GF-D8 (cell line): ENCODE measurements at places on chromosomes 1 and 21.

GRCh38 chr1:112840631-112841624, 115.1 kb downstream of the SLC16A1 start:
- DNase-seq = peak; percentile 55

DNA sequence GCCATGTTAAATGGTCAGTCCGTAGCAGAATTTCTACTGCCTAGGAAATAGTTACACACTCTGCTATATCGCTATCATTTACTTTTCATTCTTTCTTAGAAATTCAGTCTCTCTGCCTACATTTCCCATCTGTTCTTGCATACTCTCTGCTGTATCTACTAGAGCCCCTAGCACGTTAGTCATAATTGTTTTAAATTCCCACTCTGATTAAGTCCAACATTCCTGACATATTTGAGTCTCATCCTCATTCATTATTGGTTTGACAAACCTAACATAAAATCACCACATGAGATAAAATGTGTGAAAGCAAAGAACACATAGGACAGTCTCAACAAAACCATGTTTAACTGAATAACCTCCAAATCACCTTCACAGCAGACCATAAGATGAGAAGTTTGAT, 513.6 kb downstream of the PLPP3 start:
- DNase-seq = no peak

DNA sequence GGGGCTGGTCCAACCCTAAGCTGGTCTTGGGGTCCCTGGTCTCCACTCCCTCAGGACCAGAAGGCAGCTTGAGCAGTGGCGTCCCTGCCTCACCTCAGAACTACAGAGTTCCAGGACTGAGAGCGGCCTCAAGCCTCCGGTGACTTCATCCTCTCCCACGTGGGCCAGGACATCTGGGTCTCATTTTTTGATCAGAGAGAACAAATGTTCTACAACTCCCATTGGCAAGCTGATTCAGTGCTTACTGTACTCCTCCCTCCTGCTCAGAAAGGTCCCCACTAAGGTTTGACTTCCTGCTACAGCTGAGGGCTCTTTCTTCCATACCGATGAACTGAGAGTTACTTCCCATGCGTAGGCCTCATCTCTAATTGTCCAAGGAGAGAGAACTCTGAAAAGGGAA, 78.5 kb downstream of the PLXNA2 start:
- no peak for DNase-seq

DNA sequence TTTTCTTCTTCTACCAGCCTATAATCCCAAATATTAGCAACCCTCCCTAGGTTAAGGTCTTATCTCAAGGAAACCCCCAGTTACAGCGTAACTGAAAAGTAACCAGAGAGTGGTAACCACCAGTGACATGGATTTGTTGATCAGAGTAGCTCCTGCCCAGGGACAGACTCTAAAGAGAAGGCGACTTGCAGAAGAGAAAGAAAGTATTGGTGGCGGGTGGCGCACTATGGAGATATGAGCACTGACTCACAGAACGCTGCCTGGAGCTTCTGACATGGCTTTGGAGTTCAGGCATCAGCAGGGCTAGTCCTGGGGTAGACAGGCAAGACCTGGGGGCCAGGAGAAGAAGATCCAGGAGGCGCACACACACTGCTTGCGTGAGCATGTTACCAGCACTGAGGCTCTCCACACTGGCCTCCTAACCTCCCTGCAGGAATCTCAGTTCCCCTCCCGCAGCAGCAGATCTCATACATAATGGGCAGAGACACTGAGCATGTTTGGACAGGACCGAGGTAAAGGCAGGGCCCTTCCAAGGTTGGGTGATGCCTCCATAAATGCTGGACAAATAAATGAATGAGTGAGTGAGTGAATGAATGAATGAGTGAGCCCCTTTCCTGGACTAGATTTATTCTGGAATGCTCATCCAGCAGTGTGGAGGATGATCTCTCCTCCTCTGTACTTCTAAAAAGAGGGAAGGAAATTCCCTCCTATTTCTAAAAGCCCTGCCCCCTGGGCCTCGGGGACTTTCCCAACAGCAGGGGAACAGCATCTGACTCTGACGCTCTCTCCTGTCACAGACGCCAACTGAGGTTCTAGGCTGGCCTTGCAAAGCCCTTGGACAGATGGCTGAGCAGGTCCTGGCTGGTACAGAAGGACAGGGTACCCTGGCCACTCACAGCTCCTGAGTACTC, 175.5 kb downstream of the CLIC6 start:
- DNase-seq = no peak

DNA sequence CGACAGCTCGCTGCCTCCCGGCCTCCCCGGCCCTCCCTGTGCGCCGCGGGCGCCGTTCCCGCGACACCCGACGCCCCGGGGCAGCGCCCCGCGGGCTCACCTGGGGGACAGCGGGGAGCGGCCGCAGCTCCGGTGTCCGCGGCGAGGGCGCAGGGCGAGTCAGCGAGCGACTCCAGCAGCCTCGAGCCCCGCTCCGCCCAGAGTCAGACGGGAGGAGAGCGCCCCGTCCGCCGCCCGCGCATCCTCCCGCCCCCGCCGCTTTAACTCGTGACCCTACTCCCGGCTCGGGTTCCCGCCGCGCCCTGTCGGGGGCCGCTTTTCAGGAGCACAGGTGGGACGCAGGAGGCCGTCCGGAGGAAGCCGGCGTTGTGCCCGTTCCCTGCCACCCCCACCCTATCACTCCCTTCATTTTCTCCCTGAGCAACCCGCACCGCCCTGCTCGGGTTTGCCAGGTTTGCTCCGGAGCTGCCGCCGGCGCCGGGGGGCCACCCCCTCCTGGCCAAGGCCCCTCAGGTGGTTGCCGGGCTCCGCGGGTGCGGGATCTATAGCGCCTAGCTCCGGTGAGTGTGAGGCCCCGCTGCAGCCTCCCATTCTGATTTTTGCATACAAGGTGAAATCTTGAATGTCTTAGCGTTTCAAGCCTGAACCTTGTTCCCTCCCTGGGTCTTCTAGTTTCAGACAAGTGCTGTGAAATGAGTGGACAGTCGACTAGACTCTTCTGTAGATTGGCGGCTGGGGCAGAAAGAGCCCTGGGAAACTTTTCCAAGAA, at the start of gene MCOLN3:
Gene MCOLN3 (minus strand): TSS at position 205 of the 769 bp plus-strand sequence. CDS start 3,140 bp downstream, outside the sequence.
- no peak for DNase-seq

- no peak for DNase-seq
Observed at GRCh38 chr1:60129911-60130310, 56.3 kb upstream of the C1orf87 start.

DNA sequence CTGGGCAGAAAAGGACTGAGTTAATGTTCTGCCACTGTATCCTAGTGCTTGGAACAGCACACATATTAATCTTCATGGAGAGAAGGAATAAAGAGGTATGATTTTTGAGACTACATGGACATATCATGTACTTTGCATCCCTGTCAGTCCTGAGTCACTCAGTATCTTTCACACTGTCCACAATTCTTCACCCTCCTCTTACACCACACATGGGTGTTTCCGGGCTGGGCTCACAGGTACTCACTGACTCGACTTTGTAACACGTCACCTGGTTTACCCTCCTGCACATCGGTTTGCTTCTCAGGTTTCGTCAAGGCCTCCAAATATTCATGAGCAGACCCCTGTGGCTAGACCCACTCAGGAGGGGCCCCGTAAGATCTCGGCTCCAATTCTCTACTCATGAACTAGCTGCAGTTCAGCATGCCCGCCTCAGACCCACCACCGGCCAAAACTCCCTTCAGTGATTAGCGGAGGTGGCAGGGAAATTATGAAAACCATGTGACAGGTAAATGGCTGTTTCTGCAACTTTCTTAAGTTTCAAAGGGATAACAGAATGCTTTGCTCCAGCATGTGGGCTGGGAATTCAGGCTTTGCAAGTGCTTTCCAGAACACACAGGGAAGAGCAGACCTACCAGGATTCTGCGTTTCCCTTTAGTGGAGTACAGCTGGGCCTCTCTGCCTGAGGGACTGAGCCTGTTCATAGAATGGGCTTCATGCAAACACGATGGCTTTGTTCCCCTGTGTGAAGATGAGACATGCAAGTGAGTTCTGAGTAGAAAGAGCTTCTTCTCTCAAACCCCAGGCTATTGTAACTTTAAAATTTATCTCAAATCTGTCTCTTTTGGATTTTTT, 31.3 kb upstream of the TRABD2B start:
- no peak for DNase-seq

- DNase-seq = no peak
Observed at GRCh38 chr1:117467336-117467735, 100.1 kb downstream of the MAN1A2 start.

DNA sequence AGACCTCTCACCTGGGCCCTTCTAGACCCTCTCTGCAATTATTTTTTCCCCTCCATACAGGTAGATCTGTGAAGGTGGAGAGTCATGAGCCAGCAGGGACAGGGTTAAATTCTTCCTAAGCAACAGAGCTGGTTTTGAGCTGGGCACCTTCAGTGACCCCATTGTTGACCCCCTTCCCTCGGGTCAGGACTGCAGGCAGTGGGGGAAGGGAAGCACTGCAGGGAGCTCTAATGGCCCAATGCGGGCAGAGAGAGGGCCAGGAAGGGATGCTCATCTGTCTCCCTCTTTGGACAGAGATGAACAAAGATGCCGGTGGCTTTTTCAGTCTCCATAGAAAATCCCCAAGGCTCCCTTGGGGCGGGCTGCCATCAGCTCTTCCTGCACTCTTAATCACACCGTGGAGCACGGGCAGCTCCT, 21.4 kb downstream of the SOX13 start:
- no peak for DNase-seq

DNA sequence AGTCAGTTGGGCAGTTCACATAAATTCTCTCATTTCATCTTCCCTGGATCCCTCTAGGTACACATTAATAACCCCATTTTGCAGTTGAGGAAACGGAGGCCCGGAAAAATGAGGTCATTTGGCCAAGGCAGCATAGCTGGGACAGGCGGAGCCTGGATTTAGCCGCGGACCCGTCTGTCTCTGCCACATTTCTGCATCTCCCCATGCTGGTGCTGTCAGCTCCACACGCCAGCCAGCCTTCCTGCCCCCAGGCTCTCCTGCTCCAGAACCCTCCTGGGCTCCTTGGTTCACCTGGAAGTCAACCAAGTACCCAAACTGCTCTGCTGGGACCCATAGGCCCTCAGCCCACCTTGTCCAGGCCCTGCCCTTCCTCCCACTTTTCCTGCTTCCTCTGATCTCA, 7.6 kb downstream of the FOXO6 start:
- DNase-seq = no peak

DNA sequence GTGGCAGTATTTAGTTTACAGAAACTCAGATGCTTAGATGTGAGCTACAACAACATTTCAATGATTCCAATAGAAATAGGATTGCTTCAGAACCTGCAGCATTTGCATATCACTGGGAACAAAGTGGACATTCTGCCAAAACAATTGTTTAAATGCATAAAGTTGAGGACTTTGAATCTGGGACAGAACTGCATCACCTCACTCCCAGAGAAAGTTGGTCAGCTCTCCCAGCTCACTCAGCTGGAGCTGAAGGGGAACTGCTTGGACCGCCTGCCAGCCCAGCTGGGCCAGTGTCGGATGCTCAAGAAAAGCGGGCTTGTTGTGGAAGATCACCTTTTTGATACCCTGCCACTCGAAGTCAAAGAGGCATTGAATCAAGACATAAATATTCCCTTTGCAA, 59.7 kb upstream of the ZNF326 start:
- DNase-seq = no peak

GRCh38 chr1:94560333-94560732, 18.8 kb upstream of the F3 start:
- DNase-seq = no peak

- DNase-seq = no peak
Observed at GRCh38 chr1:161238039-161238473, at the start of gene NR1I3. Gene NR1I3, minus strand, starts transcription at chr1:161238203. Its CDS starts 1,638 bp downstream, at chr1:161236565.

DNA sequence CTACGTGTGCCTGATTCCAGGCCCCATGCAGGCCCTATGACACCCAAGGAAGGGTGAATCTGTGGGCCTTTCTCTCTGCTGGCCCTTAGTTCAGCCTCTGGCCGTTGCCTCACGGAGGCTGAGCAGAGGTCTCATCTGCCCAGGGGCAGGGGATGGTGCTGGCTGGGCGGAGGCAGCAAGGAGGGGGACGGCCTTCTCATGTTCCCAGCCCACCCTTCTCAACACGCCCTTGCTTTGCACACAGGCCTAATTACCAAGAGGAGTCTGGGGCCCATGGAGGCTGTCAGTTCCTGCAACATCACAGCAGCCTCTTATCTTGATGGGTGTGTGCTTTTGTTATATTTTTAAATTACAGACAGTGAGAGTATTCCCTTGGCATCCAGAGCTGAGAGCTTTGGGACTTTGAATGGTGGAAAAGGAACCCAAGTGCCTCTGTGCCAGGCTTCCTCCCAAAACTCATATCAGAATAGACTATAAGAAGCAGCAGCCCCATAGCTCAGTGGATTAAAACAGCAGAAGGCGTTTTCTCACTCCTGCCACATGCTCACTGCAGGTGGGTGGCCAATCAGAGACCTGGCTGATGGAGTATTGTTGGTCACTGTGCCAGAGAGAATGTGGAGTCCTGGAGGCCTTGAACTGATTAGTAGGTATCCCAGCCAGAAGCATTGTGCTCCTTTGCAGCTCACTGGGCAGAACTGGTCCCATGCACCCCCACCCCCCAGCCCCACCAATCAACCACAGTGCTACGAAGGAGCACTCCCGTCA, 164.9 kb downstream of the CAMTA1 start:
- no peak for DNase-seq

DNA sequence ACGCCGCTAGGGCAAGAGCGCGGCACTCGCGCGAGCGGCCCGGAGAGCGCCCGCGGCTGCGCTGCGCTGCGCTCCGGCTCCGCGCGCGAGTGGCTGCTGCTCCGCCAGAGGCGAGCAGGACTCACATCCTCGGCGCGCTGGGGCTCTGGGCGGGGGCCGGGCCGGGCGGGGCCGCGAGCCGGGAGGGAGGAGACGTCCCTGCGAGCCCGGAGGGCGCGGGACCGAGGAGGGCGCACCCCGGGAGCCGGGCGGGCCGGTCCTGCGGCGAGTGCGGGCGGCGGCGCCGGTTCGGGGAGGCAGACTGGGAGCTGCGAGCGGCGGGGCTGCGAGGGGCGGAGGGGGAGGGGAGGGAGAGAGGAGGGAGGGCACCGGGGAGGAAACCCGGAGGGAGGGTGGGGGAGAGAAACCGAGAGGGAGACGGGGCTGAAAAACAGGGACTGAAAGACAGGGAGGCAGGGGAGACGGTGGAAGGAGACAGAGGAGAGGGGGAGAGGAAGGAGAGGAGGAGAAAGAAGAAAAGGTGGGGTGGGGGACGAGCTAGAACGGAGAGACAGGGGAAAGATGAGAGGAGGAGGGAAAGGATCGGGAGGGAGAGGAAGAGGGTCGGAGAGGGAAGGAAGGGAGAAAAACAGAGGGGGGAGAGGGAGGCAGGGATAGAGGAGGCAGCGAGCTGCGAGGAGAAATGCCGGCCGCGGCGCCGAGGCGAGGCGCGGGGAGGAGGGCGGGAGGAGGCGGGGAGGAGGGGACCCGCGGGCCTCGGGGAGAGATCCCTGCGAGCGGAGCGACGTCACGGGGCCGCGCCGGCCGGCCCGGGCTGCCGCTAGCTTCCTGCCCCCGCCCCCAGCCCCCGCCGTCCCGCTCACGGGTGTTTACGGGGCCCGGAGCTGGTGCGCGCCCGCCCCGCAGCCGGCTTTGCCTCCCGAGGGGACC, at the start of gene CAMK2N1:
Gene CAMK2N1 (minus strand): TSS at position 684 of the 930 bp plus-strand sequence. CDS start 831 bp downstream, outside the sequence.
- no peak for DNase-seq

- no peak for DNase-seq
Observed at GRCh38 chr1:63731117-63732043, 42.4 kb upstream of the ROR1 start.
